ENCODE measurements at places on chromosomes 2 and 18.

DNA sequence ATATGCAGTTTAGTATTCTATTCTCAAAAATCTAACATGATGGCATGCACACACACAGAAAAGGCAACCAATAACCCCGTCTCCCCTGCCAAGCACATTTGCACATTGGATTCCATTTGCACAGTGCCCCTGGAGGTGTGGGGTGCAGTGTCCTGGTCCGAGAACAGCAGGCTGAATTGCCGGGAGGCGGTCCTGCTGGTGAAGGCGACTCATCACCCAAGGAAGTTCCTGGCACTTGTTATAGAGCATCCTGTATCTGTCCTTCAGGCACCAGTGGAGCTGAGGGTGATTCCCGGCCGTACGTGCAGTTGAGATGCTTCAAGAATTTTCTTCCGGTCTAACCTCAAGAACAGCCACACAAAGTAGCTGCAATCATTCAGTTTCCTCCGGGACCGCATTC, 73.0 kb upstream of the RAB12 start:
- DNase-seq: no peak

DNA sequence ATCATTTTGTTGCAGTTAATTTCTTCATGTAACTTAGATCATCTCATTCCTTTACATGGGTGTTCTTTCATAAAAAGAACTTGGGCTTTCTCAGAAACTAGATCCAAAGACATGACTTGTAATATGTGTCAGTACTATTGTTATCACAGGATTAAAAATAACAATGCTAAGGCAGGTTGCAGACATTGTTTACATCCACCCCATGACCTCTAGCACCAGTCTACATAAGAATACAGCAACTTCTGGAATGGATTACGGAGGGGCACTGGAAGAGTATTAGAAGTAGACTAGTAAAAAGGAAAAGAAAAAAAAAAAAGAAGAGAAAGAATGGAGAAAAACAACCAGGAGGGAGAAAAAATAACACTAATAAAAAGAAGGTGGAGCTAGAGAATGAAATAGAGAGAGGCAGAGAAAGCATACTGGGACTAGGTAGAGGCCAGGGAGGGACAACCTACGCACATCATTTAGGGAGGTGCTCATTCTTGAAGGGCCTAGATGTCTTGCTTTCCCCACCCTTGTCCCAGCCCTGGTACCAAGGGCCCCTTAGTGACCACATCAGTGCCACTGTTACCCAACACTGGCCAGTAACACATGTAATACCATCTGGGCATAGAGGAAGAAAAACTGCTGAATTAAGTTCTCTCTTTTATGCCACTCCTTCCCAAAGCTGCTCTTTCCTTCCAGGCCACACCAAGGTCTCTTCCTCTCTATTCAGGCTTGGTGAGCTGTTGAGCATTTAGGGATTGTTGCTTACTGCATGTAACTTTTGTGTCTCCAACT, 70.6 kb upstream of the KLF7 start:
- DNase-seq: no peak

DNA sequence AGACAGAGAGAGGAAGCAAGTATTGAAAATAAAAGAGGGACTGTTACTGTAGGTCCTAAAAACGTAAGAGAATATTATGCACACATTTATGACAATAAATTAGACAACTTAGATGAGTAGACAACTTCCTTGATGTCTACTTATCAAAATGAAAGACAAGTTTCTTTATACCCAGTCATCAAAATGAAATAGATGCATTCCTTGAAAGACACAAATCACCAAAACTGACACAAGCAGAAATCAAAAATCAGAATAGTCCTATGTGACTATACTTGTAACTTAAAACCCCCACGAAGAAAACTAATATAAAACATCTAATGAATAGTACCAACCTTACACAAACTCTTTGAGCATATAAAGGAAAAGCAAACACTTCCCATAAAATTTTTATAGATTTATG, 14.5 kb downstream of the RTN4 start:
- no peak for DNase-seq

- DNase-seq: no peak
These were observed 37.9 kb downstream of the SS18 start for GRCh38 chr18:26052505-26052904.

- no peak for DNase-seq
These were observed 42.6 kb downstream of the PNO1 start for GRCh38 chr2:68200157-68200787.

GRCh38 chr2:43520919-43521318, 74.9 kb downstream of the THADA start:
- DNase-seq: no peak

GRCh38 chr2:28094739-28095138, 204.2 kb downstream of the BABAM2 start:
- no peak for DNase-seq

DNA sequence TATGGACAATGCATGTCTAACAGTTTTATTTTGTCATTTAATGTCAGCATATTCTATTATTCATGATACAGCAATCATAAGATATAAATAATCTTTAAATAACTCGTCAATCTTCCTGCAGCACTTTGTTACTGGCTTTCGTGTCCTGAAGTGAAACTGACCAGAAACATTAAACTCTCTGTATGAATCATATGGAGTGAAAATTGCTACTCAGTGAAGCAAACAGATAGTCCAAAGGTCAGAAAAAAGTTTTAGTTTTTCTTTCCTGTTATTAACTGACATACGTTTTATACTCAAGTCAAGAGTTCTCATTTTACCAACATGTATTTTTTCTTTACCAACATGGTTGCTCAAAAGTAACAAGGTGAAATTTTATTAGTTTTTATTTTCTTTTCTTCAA, 106.8 kb upstream of the GALNT5 start:
- no peak for DNase-seq

- no peak for DNase-seq
These were observed 320.6 kb downstream of the ZNF516 start for GRCh38 chr18:76174451-76174850.

DNA sequence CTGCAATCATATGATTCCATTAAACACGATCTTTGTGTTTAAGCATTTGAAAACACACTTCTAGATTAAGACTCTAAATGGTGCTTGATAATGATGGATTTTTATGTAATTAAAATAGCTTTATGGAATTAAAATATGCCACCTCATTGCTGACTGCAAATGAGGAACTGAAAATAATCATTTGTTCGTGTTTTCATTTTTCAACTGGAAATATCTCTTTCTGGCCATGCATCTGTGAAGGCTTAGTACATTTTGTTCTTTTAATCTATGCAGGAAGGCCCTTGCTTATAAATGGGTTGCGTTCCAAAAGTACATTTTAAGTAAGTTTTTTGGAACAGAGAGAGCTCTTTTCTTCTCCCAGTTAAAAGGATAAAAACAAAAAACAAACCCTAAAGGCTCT, 125.5 kb downstream of the MC4R start:
- DNase-seq: no peak

Measured in CD4-positive, CD25-positive, alpha-beta regulatory T cell (primary cell).